SJCRH30 (cell line): ENCODE measurements at places on chromosomes 2 and 18.
A peak's percentile ranks its signal among the peaks of the same experiment; 100 is the strongest.

- no peak for DNase-seq
Measured at GRCh38 chr2:162126111-162126519, 25.9 kb downstream of the GCG start.

DNA sequence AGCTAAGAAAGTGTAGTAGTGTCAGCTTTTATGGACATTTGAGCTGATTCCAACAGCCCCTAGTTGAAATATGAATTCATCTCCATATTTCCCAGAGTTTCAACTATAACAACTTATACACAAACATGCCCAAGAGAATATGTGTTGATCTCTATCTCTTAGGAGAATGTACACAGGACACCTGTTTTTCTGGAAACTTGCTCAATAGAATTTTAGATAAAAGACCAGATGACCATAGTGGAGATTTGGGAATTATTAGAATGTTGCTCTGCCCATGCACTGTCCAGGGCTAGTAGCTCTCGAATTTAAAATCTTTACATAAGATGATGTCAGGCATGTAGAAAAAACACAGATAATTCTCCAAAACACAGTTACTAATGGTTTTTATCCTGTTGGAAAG, 162.3 kb upstream of the VRK2 start:
- no peak for DNase-seq

DNA sequence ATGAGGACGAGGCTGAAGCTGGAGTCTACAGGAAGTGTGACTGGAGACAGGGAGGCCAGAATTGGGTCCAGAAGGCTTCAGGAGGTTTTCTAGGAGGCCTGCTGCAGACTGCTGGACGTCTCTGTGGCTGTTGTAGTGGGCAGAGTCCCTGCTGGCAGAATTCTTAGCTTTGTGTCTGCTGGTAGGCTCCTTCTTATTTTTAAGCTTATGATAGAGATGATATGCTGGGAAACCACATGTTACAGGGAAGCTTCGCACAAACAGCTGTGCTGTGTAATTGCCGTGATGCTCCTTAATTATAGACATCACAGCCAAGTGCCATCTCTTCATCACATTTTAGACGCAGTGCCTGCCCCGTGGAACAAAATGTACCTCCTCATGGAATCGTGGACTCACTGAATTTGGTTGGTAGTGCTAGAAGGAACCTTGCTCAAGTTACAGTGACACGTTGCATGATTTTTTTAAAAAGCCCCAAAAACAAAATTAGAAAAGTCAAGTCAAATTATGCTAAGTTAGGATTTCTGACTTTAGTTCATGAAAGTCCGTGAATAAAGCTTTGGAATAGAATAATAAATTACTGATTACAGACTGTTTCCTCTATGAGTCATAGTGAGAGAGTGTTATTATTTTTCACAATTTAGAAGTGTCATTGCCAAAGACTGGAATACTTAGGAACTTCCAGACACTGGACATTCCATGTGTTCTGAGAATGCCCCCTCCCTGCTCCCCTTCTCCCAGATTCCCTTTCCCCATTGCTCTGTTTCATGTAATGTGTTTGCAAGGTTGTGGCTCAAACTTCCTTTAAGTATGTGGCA, 144.1 kb downstream of the FHOD3 start:
- no peak for DNase-seq

DNA sequence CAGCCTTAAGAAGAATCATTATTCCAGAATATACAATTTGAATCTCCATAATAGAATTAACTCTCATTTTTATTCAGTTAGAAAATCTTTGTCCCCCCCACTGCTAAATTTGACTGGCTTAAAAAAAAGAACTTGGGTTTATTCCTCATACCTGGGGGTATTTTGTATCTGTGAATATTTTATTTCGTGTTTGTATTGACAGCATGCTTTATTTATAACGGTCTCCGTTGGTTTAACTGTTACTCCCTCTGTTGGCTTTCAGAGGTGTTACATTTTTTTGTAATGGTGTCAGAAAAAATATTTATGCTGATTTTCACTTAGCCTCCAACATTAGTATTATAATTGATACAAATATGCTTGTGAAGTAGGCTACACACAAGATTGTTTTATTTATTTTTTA, 109.1 kb downstream of the HAUS1 start:
- no peak for DNase-seq

GRCh38 chr2:74242354-74243071, 44.1 kb downstream of the MTHFD2 start:
- no peak for DNase-seq

GRCh38 chr2:9002637-9003365, 683 bp downstream of the MBOAT2 start:
- DNase-seq, result peak; percentile 19

GRCh38 chr18:78208461-78208860, 771.2 kb upstream of the SALL3 start:
- no peak for DNase-seq

DNA sequence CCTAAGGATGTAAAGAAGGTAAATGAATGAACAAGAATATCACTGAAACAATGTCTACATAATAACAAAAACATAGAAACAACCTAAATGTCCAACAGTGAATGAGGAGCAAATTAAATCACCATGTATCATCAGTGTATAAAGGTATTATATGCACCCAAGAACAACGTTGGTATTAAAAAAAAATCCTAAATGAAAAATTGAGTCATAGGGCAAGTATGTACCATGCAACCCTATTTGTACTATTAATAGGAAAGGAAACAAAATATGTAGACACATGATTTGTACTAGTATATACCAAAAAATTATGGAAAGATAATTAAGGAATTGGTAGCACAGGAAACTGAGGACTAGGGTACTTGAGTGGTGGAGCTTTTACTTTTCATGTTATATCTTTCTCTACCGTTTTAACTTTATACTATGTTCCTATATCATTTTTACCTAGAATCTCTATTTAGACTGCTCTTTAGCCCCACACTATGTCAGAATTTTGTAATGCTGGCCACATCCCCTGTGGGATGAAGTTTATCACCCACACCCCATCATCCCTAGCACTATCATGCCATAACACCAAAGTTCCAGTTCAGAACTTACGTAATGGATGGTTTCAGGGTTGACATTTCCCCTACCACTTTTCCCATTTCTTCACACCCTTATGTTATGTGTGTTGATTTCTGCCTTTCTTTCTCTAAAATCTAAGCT, 25.6 kb downstream of the IKZF2 start:
- DNase-seq, result no peak

DNA sequence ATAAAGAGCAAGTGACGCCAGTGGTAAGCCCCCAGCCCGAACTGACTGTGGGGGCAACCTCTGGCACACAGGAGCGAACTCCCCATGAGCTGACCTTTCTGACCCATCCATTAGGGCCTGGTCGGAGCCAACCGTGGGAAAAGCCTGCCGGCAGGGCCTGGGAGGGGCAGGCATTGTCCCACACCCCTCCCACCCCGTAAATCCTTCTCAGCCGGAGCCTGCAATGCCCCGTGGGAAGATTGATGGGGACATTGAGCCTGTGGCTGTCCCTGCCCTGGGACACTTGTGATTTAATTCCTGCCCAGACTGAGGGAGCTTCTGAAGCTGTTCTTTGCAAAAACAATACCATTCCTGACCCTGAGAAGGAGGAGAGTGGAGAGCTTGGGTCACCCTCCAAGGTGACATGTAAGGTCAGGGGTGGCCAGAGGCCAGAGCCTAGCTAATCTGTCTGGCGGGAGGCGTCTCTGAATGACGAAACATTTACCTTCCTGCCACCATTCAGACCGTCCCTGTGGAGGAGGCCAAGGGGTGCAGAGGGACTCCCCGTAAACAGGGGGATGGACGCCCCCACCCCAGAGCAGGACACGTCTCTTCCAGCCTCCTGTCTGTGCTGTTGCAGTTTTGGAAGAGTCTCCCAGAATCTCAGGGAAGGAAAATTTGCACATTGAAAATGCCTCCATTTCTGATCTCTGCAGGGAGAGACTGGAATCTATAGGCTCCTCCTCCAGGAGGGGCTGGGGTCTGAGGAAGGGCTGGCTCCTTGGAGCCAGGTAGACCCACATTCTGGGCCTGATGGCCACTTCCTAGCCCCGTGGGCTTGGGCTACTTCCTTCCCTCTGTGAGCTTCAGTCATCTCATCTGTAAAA, 51.2 kb upstream of the HS6ST1 start:
- peak; percentile 1 for DNase-seq

GRCh38 chr2:150047620-150048222, 439.7 kb downstream of the RND3 start:
- no peak for DNase-seq

GRCh38 chr2:127386764-127387654, 766 bp downstream of the MAP3K2 start:
- DNase-seq, result peak; percentile 88

DNA sequence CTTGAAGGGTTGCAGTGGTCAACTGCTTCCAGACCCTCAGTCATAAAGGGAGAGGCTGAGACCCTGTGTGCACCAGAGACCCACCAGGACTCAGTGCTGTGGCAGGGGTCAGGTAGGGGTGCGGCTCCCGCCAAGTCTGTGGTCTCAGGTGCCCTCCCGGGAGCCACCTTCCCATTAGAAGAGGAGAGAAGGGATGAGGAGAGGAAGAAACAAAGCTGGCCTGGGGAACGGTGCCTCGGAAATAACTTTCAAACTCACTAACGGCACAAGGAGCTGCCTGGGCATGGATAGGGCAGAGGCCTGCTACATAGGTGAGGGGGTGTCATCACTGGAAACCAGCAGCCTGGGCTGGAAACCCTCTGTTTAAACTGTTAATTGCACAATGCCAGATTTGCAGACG, 84.9 kb downstream of the TPO start:
- no peak for DNase-seq

GRCh38 chr2:37874470-37874869, 50.6 kb upstream of the RMDN2 start:
- DNase-seq, result no peak

DNA sequence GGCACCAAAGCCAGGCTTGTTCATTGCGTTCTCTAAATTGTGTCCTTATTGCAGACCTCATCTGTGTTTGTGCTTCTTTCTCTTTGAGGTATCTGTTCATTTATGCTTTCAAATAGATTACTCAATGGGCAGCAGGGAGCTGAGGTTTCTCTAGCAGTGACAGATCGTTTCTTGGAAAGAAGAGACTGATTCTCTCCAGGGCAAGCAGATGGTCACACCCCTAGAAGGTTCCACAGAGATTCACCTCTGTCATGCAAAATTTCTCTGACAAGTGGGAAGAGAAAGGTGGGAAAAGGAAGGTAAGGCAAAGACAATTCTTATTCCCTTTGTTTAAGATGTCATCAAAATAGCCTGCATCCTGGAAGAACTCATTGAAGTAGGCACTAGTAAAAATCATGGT, 14.0 kb downstream of the DLGAP1 start:
- no peak for DNase-seq

- no peak for DNase-seq
Measured at GRCh38 chr2:160139991-160140390, 60.1 kb downstream of the ITGB6 start.
